Hepatic stellate cell (primary cell): ENCODE measurements at places on chromosomes 6 and 20.

DNA sequence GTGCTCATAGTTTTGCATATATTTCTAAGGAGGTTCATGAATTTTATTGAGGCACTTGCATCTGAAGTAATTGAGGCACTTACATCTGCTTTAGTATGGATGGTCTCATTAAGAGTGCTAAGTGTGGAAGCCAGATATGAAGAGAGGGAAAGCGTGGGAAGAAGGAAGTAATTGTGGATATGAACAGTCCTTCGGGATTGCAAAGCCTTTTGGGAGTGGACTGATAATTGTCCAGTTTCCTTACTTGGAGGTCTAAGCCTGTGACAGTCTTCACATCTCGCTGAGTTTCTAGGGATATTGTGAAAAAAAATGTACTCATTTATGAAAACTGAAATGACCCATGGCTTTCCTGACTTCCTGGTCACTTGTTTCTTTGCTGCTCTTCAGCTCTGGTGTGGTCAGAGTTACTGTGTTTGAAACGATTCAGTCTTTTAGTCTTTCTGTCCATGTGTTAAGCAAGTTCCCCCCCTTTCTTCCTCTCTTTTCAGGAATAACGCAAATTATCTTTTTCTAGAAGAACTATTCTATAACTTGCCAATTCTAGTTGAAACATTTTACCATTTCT lies 137.3 kb downstream of the ZFAND3 start:
- no peak for DNase-seq

DNA sequence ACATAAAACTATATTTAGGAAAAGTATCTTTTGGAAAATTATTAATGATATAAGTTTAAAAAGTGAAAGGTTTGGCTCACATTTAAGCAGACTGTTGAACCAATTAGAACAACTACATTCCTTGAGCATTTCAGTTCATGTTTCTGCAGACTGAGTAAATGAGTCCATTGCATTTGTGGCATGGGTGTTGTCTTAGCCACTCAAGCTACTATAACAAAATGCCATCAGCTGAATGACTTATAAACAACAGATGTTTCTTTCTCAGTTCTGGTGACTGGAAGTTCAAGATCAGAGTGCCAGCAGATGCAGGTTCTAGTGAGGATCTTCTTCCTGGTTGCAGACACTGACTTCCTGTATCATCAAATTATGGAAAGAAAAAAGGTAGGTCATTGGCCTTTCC lies 67.1 kb upstream of the SLC2A12 start:
- no peak for DNase-seq

GRCh38 chr6:17446713-17447112 lies 53.3 kb downstream of the CAP2 start:
- DNase-seq, result no peak

DNA sequence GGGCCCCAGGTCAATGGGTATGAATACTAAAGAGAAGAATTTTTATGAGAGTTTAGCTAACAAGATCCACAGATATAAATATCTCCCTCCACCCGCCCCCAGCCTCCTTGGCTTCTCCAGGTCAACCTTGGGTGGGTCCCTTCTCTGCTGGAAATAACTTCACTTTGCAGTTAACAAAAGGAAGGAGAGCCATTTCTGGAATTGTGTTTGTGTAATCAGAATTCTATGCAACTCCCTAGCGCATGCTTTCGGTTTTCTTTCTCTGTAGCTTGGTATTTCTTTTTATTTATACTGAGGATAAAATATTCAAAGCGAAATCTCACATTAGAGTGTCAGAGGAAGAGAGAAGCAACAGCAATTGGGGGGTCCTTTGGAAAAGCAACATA lies 27.1 kb downstream of the RIPOR2 start:
- DNase-seq, result no peak

GRCh38 chr20:63352811-63353221 lies 8.3 kb downstream of the CHRNA4 start:
- no peak for DNase-seq

- DNase-seq, result no peak
These were observed 46.5 kb downstream of the NFATC2 start for GRCh38 chr20:51495921-51496545.

GRCh38 chr6:10373642-10374359 lies 41.1 kb downstream of the TFAP2A start:
- DNase-seq, result no peak

GRCh38 chr6:53611342-53611741 lies 54.2 kb downstream of the KLHL31 start:
- DNase-seq, result no peak

DNA sequence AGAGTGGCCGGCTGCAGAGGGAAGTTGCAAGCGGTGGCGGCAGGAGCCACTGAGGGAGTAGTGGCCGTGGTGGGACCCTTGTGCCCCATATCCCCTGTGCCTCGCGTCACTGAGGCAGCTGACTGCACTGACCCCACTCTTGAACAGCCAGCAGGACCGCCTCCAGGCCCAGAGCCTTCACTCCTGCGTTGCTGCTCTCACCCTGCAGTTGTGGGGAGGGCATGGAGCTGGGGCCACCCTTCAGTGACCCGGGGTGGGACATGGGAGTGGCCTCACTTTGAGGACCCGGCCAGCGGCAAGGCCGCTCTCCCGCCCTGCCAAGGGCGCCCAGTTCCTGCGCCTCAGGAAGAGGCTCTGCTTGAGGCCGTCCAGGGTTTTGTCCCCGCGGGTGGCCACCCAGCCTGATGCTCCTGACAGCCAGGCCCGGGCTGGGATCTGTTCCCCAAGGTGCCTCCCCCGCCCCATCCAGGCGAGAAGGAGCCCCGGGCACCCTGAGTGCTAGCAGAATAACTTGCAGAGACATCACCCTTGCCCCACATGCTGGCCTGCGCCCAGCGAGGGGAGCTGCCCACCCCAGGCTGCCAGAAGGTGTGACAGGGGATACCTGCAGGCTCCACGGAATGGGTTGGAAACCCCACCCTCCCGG lies 44.4 kb downstream of the HLA-DRA start:
- no peak for DNase-seq

DNA sequence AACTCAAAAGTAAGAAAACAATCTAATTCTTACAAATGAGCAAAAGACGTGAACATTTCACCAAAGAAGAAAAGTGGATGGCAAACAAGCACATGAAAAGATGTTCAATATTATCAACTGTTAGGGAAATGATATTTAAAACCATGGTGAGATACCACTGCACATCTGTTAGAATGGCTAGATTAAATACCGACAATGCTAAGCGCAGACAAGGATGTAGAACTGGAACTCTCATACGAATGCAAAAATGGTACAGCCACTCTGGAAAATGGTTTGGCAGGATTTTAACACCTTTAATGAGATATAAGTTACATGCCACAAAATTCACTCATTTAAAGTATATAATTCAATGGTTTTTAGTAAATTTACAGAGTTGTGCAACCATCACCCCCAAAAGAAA lies 44.6 kb upstream of the NFATC2 start:
- no peak for DNase-seq

GRCh38 chr6:140360651-140361050 lies 986.2 kb upstream of the CITED2 start:
- DNase-seq, result no peak

- DNase-seq, result no peak
These were observed 132.1 kb downstream of the HUS1B start for GRCh38 chr6:524803-525202.

- no peak for DNase-seq
These were observed 65.3 kb downstream of the TRPC4AP start for GRCh38 chr20:35027301-35027700.

DNA sequence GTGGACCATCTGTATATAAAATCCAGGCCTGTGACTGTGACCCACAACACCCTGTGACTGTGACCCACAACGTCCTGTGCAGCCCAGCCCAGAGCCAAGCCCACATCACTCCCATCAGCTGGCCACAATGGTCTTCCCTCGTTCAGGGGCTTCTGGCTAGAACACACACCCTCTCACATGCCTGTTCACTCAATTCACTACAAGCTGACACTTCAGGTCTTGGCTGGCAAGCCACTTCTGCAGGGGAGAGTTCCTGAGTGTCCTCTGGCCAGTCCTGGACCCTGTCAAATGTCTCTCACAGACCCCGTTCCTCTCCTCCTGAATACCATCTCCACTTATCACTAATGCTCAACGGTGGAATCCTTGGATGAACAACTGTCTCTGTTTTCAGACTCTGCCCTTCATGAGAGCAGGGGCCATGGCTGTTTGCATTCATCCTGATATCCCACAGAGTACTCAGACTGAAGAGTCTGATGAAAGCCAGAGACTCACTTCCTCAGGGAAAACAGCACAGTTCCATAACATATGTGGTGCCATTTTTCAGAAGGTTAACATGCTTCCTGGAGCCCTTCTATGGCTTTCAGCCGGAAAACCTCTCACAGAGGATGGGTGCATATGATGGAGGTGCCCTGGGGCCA lies 56.0 kb downstream of the MYH7B start:
- no peak for DNase-seq
